ENCODE measurements at places on chromosomes 12 and 14.

DNA sequence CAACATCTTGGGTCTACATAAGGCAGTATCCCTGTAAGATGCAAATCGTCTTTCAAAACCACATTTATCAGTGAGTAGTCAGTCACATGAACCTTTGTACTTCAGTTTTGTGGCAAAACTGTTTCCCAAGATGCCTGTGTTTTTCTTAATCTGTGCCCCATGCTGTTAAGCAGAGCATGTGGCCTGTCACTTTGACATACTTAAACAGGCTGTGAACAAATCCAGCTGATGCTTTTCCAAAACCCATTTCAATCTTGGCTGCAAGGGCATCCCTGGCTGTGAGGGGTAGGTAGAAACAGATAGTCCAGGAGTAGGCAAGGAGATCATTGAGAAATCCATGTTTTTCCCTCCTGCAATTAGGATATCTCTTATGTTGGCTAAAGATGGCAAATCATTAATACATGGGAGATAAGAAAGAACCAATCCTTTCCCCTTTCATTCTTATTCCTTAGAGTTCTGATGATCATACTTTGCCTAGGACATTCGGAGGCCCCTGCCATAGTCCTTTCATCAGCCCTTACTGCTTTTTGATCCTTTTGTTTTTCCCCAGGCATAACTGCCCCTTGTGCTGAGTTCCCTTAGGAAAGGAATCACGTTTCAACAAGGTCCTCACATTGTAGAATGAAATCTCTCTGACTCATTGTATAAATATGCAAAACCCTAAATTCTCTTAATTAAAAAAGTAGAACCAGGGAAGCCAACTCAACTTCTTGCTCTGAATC is 121.1 kb upstream of the EEA1 start:
- no peak for DNase-seq

GRCh38 chr14:87623616-87624015 is 369.4 kb downstream of the GALC start:
- no peak for DNase-seq

GRCh38 chr12:132218527-132218875 is 74.2 kb downstream of the NOC4L start:
- DNase-seq: no peak

DNA sequence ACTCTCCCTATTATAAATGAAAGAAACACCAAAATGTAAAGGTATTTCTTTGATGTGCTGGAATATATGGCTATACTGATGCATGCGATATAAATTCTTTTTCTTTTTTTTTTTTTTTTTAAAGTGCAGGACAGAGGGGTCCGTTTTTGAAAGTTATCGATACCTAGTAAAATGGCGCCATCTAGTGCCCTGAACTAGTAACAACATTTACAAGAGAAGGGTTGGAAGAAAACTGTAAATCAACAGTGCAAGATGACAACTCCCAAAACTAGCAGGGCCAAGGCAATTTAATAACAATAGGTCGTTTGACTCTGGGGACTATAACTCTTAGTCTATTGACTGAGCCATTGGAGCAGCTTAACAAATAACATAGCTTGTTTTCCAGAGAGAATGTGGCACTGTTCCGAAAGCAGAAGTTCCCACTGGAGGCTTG is 137.7 kb downstream of the SPTSSA start:
- DNase-seq: no peak

DNA sequence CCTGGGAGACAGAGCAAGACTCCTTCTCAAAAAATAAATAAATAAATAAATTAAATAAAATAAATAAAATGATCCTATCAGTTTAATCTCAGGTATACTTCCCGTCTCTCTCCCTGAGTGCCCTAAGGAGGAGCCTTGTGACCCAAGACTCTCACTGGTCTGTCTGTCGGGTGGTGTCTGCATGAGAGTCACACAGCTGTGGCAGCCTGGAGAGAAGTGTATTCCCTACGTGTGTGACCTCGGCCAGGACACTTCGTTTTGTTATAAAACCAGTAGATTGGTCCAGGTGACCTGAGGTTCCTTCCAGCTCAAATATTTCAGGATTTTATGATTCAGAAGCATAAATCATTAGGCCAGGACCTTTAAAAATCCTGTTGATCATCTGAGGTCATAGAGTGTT is 4.8 kb downstream of the SYNE3 start:
- no peak for DNase-seq

DNA sequence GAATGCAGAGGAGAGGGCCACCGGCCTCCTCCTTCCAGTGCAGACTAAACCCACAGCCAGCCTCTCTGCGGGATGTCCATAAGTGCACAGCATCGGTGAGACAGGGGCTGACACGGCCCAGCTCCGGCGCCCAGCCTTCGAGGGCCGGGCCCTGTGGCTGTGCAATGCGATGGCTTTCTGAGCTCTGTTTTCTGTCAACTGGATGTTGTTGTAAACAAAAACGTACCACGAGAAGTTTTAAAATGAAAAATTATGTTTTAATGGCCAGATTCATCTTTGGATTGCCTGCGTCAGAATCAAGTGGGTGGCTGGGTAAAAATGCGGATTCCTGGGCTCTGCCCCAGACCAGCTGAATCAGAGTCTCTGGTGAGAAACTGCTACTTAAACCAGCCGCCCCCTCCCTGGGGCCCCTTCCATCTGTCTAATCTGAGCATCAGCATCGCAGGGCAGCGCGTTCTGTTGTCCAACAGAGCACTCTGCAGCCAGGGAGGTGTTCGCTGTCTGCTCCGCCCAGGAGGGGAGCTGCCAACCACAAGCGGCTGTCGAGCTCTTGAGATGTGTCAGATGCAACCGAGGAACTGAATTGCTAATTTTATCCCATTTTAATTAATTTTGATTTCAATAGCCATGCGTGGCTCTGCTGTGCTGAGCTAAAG is 133.4 kb downstream of the RFLNA start:
- no peak for DNase-seq

GRCh38 chr12:87320724-87321123 is 708.5 kb downstream of the C12orf50 start:
- DNase-seq: no peak

- DNase-seq: no peak
Measured at GRCh38 chr12:67270622-67271021, 1.5 kb downstream of the CAND1 start.

- no peak for DNase-seq
Measured at GRCh38 chr12:77965790-77966189, 135.1 kb downstream of the NAV3 start.

GRCh38 chr12:68633614-68634558 is 23.2 kb downstream of the RAP1B start:
- no peak for DNase-seq
